Stimulated activated CD8-positive, alpha-beta memory T cell treated with anti-CD3 and anti-CD28 coated beads, Interleukin-4, amount 100 ng/mL, for 1 hour (primary cell): ENCODE measurements at places on chromosomes 7 and 10.

GRCh38 chr7:96426027-96426426, 104.1 kb upstream of the SLC25A13 start:
- no peak for DNase-seq

DNA sequence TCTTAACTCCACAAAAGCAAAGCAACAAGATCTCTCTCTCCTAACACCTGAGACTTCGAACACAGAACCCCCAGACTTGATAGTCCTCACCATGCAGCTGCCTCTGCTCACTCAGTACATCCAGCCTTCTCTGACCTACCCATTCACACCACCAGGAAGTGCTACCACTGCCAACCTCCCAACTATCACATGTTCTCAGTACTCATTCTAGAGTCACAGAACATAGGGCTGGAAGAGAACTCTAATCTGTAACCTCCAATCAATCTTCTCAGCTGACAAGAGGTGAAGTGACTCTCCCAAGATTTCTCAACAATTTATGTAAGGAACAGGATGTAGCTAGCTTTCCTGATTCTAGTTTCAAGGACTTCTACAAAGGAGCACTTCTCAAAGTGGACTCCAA, 3.8 kb downstream of the NUDCD3 start:
- no peak for DNase-seq

DNA sequence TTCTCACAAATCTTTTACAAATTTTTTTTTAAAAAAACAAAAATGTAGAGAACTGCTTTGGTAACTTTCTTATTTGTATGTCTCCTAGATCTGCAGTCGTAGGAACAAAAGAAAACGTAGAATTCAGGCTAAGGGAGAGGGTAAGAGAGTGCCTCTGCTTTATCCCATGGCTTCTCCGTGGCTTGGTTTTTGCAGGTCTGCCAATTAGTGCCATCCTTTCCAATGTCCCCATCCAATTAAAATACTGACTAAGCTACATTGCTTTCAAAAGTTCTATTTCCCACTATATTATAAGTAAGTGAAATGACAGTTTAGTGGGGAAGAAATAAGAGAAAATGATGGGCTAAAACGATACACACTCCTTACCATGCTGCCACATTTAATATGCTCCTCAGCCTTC, 209.3 kb downstream of the CRPPA start:
- no peak for DNase-seq

- no peak for DNase-seq
These were observed 22.8 kb downstream of the LRRC17 start for GRCh38 chr7:102935450-102936115.

- DNase-seq: no peak
These were observed 11.3 kb downstream of the MTG1 start for GRCh38 chr10:133405272-133405671.

DNA sequence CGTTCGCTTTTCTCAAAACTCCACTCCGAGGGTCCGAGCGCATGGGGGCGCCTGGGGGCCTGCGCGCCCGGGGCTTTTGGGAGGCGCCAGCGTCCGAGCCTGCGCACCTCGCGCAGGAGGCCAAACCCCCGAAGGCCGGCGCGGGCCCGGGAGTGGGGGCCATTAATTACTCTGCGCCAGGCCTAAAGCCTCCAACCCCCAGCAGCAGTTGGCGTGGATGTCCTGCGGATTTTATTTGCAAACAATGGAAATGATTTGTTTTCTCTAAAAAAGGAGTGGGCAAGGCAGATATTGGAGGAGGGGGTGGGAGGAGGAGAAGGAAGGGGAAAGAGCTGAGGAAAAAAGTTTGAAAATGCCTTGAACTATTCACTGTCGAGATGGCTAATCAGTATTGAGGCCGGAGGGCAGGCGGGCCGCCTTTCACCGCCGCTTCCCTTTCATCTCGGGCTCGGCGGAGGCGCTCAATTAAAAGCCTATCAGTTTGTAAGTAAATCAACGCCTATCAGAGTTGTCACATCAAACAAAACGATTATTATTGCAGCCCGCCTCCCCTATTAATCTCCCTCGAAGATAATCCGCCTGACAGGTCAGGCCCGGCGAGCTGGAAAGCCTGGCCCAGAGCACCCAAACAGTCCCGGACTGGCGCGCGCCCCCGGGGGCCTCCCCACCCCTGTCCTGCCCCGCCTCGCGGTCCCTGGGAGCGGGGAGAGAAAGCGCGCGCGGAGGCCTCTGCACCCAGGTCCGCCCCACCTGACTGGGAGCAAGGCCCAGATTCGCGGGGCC, 3.4 kb upstream of the ZNF503 start:
- no peak for DNase-seq

DNA sequence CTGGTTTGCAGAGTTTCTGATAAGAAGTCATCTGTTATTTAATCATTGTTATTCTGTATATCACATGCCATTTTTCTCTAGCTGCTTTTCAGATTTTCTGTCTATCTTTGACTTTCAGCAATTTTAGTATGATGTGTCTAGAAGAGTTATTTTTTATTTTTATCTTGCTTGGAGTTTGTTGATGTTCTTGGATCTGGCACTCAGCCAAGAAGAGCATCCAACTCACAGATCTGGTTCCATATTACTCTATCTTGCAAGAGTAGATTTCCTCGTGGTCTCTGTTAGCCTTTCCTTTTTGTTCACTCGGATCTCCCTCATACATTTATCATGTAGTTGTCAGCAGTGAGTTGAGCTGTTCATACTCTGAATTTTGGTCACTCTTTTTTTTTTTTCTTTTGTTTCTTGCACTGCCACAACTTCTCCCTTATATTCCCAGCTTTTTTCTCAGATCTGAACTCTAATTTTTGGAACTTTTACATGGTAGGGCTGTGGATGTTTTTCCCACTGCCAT, 54.8 kb upstream of the CALCR start:
- DNase-seq: no peak

GRCh38 chr7:46713868-46714596, 793.0 kb upstream of the IGFBP3 start:
- DNase-seq: no peak
